MCF 10A (cell line): ENCODE measurements at places on chromosomes 2 and 18.

DNA sequence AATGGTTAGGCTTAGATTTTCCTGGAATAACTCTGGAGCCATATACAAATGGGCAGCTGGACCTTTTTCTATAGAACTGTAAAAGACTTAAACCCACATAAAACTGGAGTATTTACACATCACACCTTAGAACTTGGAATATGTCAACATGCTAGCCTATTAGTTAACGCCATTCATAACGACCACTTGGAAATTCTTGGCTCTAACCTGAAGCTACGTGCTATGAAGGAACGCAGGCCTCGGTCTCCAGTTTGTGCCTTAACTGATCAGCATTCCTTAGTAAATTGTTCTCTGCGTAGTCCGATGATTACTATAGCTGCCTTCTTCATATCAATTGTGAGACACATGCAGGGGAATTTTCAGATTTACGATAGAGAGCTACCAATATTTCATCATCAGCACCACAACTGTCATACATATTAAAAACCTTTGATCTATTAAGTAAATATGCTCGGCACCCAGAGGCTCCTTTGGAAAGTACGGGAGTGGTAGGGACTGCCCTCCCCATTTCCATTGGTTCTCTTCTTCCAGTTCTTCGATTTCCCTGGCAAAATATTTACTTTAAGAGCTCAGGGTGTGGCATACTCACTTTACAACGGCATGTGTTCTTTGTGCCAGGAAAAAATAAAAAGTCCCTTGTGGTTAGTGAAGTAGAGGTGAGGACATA lies 17.5 kb upstream of the CCL20 start:
- DNase-seq, result peak; percentile 78

GRCh38 chr2:44975571-44976450 lies 33.4 kb downstream of the SIX2 start:
- DNase-seq, result no peak

DNA sequence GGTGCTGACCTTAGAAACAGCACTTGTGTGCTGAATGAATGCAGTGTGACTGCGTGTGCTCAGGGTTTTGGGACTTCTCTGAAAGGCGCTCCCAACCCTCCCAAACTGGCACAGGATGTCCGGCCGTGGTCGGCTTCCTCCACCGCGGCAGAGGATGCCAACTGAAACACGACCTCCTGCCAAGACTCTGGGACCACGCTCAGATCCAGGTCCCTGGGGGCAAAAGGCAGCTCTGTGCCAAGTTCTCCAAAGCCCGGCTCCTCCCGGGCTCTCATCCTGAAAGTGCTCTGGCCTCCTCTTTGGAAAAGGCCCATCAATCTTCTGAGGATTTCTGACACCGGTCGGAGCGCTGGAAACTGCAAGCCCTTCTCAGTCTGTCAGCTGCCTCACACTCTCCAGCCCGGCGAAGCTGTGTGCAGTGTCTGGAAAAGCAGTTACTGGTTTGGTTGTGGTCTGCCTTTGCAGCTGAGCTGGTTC lies 32.3 kb upstream of the ZBTB7C start:
- DNase-seq, result peak; percentile 49

DNA sequence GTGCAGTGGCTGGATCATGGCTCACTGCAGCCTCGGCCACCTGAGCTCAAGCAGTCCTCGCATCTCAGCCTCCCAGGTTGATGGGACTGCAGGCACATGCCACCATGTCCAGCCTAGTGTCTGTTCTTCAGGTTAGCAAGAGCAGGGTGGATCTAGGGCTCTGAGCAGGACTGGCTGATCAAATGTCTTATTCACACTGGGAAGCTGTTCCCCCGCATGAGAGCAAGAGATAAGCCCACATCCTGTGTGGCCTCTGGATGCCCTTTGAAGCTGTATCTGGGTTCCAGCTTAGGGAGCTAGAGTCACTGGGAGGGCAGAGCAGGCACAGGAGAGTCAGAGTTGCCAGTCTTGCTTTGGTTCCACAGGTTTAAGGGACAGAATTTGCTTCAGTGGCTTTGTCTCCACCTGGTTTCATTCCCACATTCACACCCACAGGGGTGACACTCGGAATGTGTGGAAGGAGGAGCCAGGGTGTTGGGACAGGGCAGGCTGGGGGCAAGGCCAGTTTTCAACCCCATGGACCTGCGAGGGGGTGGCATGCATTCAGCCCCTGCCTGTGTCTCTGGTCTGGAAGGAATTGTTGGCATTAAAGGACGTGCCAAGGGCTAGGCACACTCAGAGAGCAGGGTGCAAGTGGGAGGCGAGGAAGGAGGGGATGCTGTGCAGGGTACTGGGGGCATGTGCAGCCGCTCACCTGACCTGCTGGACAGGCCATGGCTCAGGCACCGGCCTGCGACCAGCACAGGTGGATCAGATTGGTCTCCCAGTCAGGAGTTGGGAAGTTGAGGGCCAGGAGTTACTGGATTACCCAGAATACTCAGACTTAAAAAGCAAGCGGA lies 24.5 kb downstream of the PTPN18 start:
- DNase-seq, result no peak

GRCh38 chr2:7044253-7045250 lies 127.3 kb downstream of the RNF144A start:
- DNase-seq, result peak; percentile 67

DNA sequence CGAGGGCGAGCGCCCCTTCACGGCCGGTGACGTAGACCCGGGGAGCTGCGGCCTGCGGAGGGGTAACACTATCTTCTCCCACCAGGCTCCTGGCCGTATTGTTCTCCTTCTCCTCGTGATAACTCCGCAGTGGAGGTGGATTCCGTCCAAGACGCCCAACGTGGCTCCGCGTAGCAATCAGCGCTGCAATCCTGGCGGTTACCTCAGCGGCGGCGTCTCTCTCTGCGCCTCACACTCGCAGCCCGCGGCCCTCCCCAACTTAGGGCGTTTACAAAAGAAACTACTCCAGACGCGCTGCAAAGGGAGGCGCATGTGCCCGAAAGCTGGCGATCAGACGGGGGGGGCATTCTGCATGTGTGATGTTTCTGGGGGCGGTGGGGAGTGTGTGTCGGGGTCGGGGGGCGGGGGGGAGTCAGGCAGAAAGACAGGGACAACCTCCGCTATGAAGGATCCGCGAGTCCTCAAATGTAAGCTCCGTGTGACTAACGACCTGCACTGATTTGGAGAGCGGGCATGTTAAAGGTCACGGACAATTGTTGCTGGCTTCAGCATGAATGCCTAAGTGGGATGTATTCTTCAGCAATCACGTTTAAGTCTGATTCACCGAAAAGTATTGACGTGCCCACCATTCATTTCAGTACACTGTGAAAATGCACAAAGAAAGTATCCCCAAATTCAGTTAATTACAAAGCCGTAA lies 1.3 kb upstream of the ZNF516 start:
- peak; percentile 39 for DNase-seq

DNA sequence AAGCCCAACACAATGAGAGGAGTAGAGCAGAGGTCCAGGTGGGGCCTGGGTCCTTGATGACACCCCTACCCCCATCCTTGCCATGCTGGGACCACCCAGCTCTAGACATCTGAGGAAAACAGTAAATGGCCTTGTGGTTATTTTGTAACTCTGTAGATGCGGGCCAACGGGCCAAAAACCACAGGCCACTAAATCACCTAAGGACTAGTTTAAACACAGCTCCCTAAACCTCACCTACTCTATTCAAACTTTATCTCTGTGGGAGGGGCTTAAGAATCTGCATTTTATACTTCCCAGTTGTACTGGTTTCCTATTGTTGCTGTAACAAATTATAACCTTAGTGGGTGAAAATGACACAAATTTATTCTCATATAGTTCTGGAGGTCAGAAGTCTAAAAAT lies 19.0 kb upstream of the SERTAD2 start:
- DNase-seq, result no peak

DNA sequence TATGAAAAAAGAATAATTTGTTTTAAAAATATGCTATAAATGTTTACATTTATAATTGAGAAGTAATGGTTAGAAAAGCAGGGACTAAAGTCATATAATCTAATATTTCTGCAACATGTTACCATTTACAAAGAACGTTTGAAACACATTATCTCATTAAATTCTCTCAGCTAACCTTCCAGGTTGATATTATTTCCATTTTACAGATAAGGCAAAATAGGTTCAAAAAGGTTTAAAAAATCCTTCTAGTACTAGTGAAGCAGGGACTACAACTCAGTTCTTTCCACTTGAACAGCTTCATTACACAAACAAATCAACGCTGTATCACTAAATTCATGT lies 875 bp downstream of the FASTKD1 start:
- no peak for DNase-seq
